ENCODE measurements at places on chromosomes 3 and 15.

DNA sequence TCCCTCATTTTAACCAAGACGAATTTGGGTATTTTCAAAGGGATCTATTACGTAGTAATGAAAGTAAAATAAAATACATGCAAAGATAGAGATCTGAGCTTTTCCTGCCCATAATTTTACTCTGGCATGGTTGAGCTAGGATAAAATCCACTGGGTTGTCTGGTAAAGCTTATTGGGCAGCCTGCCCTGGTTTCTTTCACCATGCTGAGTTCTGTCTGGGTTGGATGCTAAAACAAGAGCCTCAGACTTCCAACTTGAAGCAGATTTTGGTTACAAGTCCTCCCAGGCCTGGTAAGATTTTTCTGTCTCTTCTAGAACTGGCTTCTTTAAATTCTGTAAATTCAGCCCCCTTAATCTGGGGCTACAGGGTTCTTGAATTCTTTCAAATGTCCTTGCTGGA lies 86.8 kb downstream of the SAMMSON start:
- no peak for DNase-seq

GRCh38 chr3:50230104-50230793 lies 5.8 kb upstream of the GNAI2 start:
- DNase-seq: no peak

GRCh38 chr3:36418296-36418695 lies 38.0 kb downstream of the STAC start:
- DNase-seq: no peak

DNA sequence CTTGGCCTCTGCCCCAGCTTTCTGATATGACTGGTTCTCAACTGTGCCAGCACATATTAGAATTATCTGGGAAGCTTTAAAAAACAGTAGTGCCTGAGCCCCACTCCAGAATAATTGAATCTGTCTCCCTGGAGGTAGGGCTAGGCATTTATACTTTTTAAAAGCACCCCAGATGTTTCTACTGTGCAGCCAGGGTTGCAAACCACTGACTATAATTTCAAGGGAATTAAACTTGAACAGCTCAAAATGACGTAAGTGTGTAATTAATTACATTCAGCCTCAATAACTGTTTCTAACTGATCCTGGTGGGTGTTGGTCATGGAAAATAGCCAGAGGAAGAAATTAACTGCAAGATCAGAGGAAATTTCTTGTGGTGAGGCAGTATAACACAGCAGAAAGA lies 4.4 kb upstream of the IRAK2 start:
- DNase-seq: no peak
